Colonic mucosa (tissue), 4 donors: ENCODE measurements at places on chromosomes 4 and X. TPM values are rescaled to one million over a fixed set of nuclear protein-coding genes. Genes with fewer than 3 reads are reported as not detected.

The SSX2B gene
- total RNA-seq, result not detected

- no peak for DNase-seq
Measured at GRCh38 chr4:29310252-29310651, 1409.9 kb upstream of the PCDH7 start.

The MAGEA11 gene
- not detected for total RNA-seq

DNA sequence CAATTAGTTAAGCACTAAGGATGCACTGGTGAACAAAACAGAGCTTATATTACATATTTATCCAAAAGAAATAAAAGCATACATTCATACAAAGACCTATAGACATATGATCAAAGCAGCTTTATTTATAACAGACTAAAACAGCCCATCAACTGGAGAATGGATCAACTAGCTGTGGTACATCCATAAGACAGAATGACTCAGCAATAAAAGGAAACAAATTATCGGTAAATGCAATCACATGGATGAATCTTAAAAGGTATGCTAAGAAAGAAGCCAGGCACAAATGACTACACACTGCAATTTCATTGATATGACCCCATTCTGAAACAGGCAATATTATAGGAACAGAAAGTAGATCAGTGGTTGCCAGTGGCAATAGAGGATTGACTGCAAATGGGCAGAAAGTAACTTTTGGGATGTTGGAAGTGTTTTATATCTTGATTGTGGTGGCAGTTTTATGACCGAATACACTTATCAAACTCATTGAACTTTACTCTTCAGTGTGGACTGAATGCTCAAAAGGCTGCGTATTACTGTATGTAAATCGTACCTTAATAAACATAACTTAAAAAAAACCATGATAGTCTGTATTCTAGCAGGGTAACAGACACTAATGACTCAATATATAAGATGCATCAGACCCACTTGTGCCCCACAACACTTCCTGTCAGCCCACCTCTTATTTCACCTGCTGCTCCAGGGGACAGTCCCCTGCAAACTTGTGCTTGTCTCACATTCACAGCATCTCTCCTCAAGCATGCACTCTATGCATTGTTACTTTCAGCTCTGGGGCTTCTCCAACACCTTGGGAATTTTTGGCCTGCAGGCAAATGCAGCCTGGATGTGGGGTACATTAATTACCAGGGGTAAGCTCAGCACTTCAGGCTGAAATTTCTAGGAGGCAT is 59.1 kb downstream of the MID1IP1 start:
- DNase-seq, result no peak

The DUSP21 gene
- not detected for total RNA-seq

The LRAT gene
- 0.07 TPM for total RNA-seq

DNA sequence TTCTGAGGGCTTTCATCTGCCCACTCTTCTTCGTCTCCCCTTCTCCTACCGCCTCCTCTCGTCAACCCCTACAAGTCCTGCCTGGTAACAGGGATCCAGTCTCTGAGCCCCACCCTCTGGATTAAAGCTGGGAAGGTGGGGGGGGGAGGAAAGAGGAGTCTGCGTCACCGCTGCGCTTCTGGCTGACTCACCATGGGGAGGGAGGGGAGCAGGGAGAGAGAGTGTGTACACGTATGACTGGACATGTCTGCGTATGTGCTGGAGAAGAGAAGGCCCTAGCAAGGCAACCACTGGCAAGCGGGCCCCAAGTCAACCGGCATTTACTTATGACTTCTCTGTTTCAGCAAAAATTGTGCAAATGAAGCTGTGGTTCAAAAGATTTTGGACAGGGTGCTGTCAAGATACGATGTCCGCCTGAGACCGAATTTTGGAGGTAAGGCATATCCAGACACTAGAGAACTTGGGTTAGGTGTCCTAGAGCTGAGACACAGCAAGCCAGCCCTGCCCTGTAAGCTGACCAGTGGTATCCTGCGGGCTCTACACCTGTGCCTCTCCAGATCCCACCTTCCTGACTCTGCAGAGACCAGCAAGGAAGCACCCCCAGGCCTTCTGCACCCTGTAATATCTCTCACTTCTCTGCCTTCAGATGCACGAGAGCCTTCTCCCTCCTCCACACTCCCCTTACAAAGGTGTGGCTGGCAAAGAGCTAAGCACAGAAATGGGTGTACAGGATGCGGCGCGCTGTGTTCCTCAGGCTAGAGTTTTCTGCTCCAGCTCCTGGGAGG is 2.5 kb downstream of the GABRQ start:
- no peak for DNase-seq

- no peak for DNase-seq
Measured at GRCh38 chrX:146956760-146957159, 142.2 kb upstream of the CXorf51A start.

DNA sequence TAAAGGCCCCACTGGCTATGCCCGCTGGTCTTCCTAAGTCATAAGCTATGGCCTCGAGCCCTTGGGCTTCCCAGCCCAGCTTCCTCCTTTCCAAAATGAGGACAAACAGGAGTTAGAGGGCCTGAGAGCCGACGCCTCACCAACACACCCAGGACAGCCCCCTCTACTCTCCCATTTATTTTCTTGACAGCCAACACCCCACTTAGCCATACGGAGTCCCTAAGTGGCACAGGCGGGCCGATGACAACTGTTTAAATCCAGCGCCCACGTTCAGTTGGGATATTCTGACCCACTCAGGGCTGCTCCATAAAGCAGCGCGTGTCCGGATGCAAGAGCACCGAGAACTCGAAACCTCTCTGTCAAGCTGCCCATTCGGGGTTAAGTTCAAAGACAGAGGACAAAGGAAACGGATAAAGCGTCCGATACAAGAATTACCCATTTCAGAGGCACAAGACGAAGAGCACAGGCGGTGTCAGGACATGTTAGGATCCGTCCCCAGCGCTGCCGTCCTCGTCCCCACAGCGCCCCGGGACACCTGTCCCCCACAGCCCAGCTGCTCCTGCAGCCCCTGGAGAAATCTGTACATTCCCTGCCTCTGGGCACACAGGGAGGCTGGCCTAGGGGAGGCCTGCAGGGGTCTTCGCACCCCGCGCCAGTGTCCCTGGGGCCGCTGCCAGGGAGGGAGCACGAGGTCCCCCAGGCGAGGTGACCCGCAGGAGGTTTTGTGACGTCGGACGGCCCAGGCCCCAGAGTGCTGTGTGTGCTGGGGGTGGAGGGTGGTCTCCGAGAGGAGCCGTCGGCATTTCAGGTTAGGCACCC is 1.2 kb downstream of the PRKX start:
- peak; percentile 40 for DNase-seq

The CPZ gene
- 1.2 TPM for total RNA-seq

DNA sequence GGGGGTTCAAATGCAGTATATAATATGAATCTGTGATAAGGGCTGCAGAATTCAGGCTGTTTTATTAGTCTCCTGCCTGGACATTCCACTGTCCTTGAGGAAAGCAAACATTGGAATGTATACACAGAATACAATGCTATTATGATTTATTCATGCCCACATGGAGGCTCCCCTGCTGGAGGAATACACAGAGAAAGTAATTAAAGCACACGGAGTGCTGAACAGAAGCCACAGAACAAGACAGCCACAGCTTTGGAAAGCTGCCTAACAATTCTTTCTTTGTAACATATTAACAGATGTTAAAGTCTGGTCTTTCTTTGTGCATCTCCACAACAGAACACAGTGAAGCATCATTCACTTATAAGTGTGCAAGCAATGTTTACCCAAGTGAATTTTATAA is 155.8 kb downstream of the ARAP2 start:
- no peak for DNase-seq

DNA sequence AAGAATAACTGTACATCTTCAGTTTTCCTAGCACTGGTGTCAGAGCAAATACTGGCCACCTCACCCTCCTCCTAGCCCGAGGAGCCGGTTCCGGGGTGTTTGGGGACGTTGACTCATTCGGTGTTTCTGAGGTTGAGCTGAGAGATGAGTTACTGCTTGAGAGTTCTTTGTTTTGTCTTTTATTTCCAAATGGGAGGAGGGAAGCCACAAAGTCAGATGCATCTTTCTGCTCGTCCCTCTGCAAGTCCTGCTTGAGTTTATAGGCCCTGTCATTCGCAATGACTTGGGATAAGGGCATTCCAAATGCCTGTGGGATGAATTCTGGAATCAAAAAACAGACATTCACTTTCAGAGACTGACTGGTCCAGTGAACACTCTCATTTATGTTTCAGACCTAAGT is 77.5 kb downstream of the HCCS start:
- DNase-seq, result no peak

The MAGEA2B gene
- total RNA-seq, result not detected

The PABPC1L2B gene
- not detected for total RNA-seq

DNA sequence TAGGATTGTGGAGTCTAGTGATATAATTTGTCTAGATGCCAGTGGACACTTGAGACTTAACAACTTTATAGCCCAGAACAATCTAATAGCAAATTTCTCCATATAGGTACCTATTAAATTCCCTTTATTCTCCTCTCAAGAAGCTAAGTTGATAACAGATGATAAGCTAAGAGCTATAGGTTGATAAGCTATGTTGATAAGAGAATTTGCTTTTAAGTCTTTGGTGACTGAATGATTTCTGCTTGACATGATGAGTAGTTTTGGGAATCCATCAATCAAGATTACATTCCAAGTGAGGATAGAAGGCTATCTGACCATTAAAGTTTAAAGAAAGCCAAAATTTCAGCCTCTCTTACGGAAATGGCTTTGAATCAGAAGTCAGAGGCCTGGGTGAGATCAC is 131.6 kb downstream of the EMCN start:
- no peak for DNase-seq

The WAS gene
- 3.0 TPM for total RNA-seq

DNA sequence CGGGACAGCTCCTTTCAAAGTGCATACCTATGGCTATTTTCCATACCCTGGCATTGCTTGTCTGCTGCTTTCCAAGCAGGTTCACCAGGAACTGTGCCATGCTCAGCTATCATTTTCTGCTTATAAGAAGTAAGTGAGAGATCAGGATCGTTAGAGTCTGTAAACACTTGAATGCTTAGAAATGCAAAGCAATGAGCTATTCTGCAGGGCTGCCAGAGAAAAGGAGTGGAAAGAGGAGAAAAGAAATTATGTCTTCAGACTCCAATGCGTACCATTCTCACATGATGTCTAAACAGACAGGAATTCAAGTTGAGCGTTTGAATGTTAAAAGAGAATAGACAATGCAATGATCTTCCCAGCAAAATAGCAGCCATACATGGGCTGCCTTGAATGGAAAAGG is 245.5 kb upstream of the SLC7A11 start:
- no peak for DNase-seq

GRCh38 chr4:2768921-2769336 is 12.8 kb upstream of the TNIP2 start:
- no peak for DNase-seq

The IL1RAPL1 gene
- total RNA-seq, result 0.10 TPM

The GASK1B gene
- total RNA-seq, result 13.6 TPM
